Frontal cortex (tissue), 4 donors: ENCODE measurements at places on chromosomes 5 and 9. TPM values are rescaled to one million over a fixed set of nuclear protein-coding genes. Genes with fewer than 3 reads are reported as not detected.
A peak's percentile ranks its signal among the peaks of the same experiment; 100 is the strongest.

DNA sequence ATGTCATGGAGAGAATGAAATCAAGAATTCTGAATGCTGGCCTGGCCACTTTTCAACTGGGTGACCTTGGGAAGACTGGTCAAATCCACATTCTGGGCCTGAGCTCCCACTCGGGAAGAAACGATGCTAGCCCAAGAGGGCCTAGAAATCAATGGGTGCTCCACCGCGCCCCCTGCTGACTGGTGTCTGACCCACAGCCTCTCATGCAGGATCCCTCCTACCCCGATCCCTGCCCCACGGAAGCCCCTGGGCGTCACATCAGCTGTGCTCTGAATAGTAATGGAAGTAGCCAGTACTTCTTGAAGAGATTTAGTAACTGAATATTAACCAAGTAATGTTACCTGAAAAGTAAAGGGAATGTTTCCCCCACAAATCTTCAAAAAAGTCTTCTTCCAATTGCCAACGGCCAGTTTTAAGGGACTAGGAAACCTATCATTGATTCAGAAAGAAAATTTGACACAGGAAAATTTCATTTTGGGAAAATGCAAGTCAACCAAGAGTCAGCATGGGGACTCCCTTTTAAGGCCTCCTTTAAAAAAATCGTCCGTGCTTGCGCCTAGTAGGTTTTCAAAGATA is 43.9 kb downstream of the CRB2 start:
- DNase-seq = no peak

The NCS1 gene
- 229 TPM for total RNA-seq

DNA sequence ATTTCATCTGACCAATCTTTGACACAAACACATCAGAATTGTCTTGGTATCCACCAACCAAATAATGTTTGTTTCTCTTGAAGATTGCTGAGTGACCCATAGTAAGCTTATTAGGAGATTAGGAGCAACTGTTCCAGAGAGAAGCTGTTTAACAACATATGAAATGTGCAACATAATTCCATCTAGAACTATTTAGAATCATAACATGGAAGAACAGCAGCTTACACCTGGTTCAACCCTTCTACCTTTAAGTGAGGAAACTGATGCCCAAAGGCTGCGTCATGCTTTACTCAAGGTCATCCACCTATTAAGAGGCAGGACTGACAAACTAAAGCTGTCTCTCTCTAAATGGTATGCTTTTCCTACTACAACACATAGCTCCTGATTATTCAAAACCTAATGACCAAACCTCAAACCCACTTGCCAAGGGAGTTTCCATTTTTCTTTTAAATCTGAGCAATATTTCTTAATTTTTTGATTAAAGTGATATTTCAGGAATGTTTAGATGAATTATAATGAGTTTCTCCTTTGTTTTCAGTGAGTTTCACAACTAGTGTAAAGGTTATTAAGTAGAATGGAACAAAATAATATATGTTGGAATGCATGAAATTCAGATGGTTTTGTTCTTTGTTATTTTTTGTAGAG is 545.9 kb downstream of the RAB3C start:
- DNase-seq = no peak

- no peak for DNase-seq
Observed at GRCh38 chr9:110028271-110028670, 179.7 kb downstream of the C9orf152 start.

The WNK2 gene
- 12.6 TPM for total RNA-seq

- DNase-seq = no peak
Observed at GRCh38 chr5:14721990-14722656, 57.6 kb downstream of the OTULIN start.

The PRR16 gene
- 1.2 TPM for total RNA-seq

The ZNF366 gene
- 0.82 TPM for total RNA-seq

DNA sequence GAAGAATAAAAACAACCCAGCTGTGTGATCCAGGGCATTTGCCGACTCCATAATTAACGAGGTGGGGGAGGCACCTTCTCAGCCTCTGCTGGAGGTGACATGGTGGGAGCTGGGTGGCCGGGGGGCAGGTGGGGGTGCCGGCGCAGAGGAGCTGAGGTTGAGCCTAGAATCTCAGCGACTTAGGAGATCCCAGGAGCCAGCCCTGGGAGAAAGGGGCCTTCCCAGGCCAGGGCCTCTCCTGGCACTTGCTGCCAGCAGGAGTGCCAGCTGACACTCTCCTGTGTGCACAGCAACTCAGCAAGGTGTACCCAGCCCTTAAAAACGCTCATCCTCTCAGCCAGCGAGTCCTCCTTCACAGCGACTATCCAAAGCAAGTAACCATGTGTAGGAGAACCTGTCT is 62.8 kb upstream of the FCN1 start:
- no peak for DNase-seq

The THBS4 gene
- 2.0 TPM for total RNA-seq

The CCDC180 gene
- 9.8 TPM for total RNA-seq

GRCh38 chr9:97758334-97758916 is 61.3 kb upstream of the XPA start:
- DNase-seq = no peak

The NMUR2 gene
- not detected for total RNA-seq

DNA sequence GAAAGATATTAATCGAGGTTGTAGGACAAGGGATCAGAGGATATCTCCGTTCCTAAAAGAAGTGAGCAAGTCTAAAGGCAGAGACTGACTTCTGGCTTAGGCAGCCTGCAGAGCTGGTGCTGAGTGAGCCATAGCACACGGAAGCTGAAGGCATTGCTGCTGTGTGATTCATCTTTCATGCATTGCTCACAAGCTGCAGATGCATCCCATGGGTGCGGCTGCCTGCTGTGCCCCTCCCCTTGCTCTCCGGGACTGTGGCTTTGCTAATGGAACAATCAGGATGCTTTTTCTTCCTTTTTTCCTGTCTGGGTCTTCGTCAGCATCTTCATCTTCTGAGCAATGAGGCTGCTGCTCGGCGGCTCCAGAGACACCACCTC is 341.4 kb downstream of the DIRAS2 start:
- peak; percentile 18 for DNase-seq

- DNase-seq = no peak
Observed at GRCh38 chr5:41416336-41416735, 94.1 kb downstream of the PLCXD3 start.

The MUSK gene
- under 0.01 TPM for total RNA-seq

DNA sequence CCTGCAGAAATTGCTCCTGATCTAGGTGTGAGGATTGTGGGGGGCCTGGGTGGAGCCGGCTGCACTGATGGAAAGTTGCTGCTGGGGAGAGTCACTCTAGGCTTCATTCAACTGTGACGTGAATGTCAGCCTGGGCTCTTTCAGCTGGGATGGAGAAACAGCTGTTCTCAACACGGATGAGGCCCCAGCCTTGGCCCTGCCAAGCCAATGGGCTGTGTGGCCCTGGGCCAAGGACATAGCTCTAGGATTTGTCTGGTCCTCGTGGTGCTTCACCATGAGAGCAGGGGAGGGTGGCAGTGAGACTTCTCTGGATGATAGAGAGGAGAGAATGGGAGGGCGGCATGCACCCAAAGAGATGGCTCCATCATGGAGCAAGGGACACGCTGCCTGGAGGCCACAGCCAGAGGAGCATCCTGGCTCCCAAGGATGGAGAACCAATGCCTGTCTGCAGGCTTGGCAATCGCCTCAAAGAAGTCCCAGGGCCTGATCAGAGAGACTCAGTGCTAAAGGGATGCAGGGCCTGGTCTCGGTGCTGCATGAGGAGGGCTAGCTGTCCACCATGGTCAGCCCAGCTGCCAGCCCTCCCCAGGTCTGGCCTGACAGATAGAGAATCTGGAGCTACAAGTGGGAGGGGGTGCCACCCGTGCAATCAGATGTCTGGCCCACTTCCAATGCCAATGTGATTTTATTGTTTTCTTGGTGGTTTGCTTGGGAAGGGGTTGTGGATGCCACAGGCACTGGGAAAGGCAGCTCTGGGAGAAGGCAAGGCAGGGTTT is 141.0 kb downstream of the GADD45G start:
- DNase-seq = no peak

The ZNF169 gene
- 9.4 TPM for total RNA-seq

DNA sequence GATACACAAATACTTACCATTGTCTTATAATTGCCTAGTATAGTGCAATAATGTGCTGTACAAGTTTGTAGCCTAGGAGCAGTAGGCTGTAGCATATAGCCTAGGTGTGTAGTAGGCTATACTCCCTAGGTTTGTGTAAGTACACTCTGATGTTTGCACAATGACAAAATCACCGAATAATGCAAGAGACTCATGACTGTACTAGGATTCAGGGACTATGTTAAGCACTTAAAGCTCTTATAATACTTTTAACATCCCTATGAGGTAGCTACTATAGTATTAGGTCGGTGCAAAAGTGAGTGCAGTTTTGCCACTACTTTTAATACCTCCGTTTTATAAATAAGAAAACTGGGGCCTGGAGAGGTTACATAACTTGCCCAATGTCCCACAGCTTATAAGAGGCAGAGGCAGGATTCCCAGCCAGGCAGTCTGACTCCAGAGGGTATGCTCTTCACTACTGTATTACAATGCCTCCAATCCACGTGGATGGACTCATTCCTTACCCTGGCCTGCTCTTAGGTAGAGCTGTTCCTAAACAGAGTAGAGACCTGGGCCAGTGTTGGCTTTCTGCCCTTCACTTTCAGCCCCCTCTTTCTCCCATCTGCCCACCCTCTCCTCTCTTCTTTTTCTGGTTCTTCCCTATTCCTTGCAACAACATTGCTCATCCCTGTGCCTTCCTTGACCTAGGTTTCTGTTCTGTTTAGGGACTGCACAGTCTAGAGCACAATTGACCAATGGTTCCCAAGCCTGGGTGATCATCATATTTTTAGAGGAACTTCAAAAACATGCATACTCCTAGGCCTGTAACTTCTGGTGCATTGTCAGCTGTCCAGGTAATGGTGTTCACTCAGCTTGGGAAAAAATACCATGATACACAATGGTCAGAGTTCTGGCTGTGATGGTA is 114.0 kb downstream of the CARTPT start:
- no peak for DNase-seq
